ENCODE measurements at places on chromosomes 2 and 18. TPM values are rescaled to one million over a fixed set of nuclear protein-coding genes. Genes with fewer than 3 reads are reported as not detected.

GRCh38 chr2:180175736-180176135 lies 168.6 kb upstream of the CWC22 start:
- DNase-seq = no peak

Gene GTF3C2
- total RNA-seq = 129 TPM

- peak; percentile 69 for DNase-seq
These were observed 1.1 kb upstream of the MAT2A start for GRCh38 chr2:85537600-85538506.

DNA sequence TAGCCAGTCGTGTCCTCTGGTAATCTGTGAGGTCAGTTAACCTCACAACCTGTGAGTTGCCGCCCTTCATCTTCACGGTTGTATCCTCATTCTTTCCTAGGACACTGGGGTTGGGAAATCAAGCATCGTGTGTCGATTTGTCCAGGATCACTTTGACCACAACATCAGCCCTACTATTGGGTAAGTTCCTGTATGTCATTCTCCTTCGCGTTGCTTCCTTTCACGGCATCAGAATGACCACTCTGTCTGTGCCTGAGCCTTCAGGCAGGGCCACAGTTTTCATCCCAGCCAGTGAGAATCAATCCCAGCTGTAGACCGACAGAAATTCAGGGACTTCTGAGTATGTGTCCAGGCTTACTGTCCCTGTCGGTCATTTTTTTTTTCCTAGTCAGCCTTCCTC lies 67.1 kb downstream of the RAB31 start:
- no peak for DNase-seq

DNA sequence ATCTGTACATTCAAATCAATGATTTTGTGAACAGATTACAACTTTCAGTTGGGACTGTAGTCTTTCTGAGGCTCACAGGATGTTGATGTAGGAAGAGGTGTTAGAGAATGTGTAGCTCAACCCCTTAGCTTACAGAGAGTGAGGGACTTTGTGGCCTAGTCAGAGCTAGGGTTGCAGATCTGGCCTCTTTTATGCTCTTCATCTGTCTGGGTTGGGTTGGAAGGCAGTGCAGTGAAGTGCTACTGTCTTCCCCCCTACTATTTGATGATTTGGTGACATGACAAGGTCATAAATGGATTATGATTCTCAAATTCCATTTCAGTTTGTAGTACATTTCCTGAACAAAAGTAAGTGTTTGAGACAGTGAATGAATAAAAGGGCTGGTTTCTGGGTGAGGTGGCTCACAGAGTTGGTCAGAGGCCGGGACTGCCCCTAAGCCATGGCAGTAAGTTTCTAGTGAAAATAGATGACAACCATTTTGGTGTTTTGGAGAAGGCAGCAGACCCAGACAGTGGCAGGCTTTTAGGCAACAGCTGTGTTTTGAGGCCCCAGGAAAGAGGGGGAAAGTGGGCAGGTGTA lies 21.6 kb downstream of the MAP4K4 start:
- DNase-seq = no peak
